ENCODE measurements at places on chromosomes 4 and X. TPM values are rescaled to one million over a fixed set of nuclear protein-coding genes. Genes with fewer than 3 reads are reported as not detected.
A peak's percentile ranks its signal among the peaks of the same experiment; 100 is the strongest.

DNA sequence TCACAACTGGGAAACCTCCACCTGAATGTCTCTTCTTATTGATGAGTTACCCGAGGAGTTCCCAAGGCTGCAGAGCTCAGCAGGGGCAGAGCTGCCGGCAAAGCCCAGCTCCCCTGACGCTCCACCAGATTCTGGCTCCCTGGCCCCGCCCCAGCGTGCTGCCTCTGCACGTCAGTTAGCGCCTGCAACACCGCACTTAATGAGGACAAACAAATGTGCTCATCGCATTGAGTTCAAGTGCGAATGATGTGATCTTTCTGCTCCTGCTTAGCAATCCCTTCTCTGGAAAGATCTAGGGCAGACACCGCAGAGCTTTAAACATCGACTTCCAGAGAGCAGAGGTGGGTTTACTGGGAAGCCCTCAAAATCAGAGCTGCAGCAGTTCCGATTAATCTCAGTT is 55.5 kb upstream of the FBXW7 start:
- H3K4me1 ChIP-seq = peaks cover 21% of the 10 kb centered on the region
- H3K4me3 ChIP-seq = peak overlapping the region; percentile 48
- H3K27ac ChIP-seq = peak overlapping the region; percentile 57
- DNase-seq = no peak

DNA sequence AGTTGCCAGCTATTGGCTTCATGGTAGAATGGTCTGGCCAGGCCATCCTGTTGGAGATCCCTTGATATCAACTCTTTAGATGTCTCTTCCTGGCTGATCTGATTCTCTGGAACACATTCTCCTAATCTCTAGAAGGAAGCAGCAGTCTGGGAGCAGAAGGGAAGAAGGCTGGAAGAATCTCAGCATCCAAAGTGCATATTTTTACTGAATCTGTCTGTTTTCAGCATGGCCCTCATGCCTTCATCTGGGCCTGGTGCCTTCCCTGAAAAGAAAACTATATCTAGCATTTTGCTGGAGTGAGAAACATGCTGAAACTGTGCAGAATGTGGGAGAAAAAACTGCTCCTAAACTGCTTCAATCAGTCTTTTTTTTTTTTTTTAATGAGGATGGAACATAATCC is 148.7 kb downstream of the REPS2 start:
- H3K36me3 ChIP-seq = no peaks in the 10 kb centered on the region
- peaks cover 25% of the 10 kb centered on the region for H3K27me3 ChIP-seq
- H3K27ac ChIP-seq = no peak overlapping the region
- no peak for DNase-seq
- H3K4me3 ChIP-seq = no peak overlapping the region

GRCh38 chr4:114659386-114660008 is 60.9 kb downstream of the UGT8 start:
- H3K27me3 ChIP-seq = peaks cover 52% of the 10 kb centered on the region
- H3K4me3 ChIP-seq = no peak overlapping the region
- H3K4me1 ChIP-seq = no peaks in the 10 kb centered on the region

DNA sequence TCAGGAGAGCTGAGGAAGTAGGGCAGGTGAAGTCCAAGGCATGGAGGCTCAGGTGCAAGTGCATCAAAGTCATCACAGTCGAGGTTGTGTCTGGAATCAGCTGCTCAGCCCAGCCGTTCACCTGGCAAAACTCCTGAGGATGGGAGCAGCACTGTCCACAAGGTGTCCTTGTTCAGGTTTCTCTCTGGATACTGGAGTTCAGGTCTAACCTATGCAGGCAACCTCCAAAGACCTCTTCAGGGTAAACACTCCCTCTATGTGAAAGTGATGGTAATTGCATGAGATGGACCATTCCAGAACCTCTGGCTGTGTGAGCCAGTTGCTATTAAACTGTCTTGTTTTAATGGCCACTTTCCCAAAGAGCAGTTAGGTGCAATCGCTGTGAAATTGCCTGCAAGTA is 120.2 kb upstream of the PSAPL1 start:
- no peak overlapping the region for H3K4me3 ChIP-seq
- peaks cover 8% of the 10 kb centered on the region for H3K4me1 ChIP-seq
- H3K27ac ChIP-seq = no peak overlapping the region
- H3K36me3 ChIP-seq = peaks cover 10% of the 10 kb centered on the region

DNA sequence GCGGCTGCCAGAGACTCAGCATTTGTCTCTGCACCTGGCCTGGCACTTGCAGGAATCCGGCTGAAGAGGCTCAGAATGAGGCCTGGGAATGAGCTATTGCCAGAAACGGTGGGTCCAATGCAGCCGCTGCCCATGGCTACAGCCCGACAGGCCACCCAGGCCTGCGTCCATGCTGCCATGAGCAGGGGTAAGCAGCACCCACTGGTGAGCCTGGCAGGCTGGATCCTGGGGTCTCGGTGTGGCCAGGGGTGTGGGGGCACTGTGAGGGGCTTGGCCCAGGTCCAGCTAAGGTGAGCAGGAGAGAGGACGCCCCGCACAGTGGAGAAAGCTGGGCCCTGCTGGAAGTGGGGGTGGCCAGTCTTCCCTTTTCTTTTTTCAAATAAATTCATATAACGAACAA is 60.3 kb upstream of the MXD4 start:
- no peak for DNase-seq
- H3K4me3 ChIP-seq = no peak overlapping the region
- no peaks in the 10 kb centered on the region for H3K27me3 ChIP-seq
- H3K36me3 ChIP-seq = peaks cover 3% of the 10 kb centered on the region

GRCh38 chr4:39883646-39884045 is 94.1 kb downstream of the PDS5A start:
- no peaks in the 10 kb centered on the region for H3K4me1 ChIP-seq
- DNase-seq = no peak
- peak overlapping the region; percentile 65 for H3K27ac ChIP-seq
- H3K27me3 ChIP-seq = no peaks in the 10 kb centered on the region
- peaks cover 37% of the 10 kb centered on the region for H3K36me3 ChIP-seq
- no peak overlapping the region for H3K4me3 ChIP-seq

DNA sequence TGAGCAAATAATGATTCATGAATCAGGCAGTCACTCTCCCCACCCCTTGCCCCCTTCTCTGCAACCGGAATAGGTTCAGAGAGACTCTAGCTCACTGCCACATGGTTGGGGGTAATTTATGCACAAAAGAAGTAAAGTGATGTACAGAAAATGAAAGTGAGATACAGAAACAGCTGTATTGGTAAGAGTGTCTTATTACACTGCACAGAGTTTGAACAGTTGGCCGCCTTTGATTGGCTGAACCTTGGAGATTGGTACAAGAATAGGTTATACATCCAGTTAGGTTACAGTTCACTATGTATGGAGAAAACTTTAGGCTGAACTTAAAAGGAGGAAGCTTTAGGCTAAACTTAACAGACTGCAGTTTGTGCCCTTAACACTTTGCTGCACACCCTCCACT is 34.6 kb upstream of the DIAPH2 start:
- H3K4me1 ChIP-seq = no peaks in the 10 kb centered on the region
- H3K27ac ChIP-seq = no peak overlapping the region
- no peaks in the 10 kb centered on the region for H3K36me3 ChIP-seq
- no peak for DNase-seq

DNA sequence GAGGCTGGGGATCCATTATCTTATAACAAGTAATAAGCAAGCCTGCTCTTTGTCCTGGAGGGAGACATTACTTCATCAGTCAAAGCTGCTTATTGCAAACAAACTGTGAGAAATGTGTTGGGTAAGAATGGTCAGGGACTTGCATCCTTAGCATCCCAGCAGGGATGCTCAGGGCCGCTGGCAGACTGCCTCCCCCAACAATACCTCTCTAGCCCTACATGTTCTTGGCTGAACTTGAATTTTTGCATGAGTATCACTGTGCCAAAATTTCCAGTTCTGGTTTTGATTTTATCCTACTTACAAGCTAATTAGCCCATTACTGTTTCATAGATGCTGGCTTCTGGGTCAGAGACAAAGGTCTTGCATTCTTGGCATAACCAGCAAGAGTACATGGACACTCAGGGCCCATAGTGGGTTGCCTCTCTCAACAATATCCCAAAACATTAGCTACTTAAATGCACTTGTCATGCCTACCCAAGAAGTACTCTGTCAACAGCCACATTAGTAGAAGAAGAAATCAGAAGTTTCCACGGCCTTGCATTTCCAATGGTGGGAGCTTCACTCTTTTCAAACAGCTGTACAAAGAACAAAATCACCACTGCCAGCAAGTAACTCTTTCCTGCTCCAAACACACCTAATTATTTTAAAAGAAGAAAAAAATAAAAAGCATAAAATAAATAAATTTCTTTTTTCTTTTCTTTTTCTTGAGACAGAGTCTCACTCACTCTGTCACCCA is 41.9 kb upstream of the NEUROG2 start:
- no peak overlapping the region for H3K27ac ChIP-seq
- peaks cover 3% of the 10 kb centered on the region for H3K4me1 ChIP-seq
- no peaks in the 10 kb centered on the region for H3K27me3 ChIP-seq
- peaks cover 1% of the 10 kb centered on the region for H3K36me3 ChIP-seq
- DNase-seq = no peak

DNA sequence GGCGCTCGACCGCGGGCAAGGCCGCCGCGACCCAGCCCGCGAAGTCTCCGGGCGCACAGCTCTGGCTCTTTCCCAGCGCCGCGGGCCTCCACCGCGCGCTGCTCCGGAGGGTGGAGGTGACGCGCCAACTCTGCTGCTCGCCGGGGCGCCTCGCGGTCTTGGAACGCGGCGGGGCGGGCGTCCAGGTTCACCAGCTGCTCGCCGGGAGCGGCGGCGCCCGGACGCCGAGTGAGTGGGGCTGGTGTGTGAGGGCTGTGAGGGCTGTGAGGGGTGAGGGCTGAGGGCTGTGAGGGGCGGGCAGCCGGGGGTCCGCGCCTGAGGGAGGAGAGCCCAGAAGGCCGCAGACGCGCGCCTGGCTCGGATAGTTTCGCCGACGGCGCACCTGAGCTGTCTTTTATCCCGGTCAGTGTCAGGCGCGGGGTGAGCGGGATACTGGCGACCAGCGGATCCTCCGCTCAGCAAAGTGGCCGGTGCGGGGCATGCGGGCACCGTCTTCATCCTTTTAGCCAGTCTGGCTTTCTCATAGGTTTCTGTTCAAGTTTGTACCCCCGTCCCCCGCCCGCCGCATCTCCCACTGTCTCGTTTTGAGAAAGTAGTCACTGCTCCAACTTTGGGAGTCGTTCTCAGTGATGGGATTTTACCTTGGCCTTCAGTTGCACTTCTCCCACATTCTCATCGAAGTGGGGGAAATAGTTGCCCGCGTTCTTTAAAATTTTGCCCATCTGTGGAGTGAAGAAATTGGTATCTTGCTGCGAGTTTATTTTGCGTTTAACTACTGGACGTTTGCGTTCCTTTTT is 586 bp downstream of the HERC5 start:
- peaks cover 21% of the 10 kb centered on the region for H3K27me3 ChIP-seq
- H3K36me3 ChIP-seq = peaks cover 1% of the 10 kb centered on the region
- H3K4me3 ChIP-seq = peak overlapping the region; percentile 91
- no peak overlapping the region for H3K27ac ChIP-seq

DNA sequence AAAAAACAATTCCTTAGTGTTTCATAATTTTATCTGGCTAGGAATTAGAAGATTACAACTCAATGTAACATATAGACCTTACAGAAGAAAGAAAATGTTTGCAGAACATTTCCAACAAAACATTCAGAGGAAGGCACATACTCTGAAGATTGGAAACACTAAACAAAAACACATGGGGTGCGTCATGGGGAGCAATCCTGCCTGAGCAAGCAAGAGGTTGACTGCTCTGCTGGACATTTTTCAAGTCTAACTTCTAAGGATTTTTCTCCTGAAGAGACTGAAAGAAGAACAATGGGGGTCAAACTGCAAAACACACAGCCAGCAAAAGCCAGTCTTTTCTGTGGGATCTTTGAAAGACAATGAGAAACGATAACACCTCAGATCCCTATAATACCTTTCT is 182.8 kb downstream of the GUCY2F start:
- DNase-seq = no peak
- H3K27me3 ChIP-seq = peaks cover 4% of the 10 kb centered on the region
- H3K36me3 ChIP-seq = no peaks in the 10 kb centered on the region
- H3K4me1 ChIP-seq = peaks cover 3% of the 10 kb centered on the region

DNA sequence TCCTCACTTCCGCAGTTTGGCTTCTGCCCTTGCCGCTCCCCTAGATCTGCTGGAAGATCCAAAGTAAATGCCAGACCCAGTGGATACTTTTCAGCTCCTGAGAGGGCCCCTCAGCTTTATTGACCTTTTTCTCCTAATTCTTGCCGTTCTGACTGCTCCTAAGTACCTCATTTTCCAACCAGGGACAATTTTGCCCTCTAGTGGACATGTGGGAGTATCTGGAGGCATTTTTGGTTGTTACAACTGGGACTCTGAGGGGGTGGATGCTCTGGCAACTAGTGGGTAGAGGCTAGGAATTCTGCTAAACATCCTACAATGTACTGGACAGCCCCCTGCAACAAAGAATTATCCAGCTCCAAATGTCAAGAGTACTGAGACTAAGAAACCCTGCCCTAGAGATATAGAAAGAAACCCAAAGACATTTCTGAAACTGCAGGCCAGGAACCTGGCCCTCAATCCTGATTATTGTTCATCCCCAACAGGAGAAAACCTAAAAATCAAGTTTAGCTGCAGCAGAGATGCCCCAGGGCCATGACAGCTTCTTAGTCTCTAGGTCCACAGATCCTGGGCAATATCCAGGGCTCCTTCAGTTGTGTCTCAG is 3.4 kb downstream of the TEX13B start:
- H3K27ac ChIP-seq = no peak overlapping the region
- no peaks in the 10 kb centered on the region for H3K36me3 ChIP-seq

GRCh38 chr4:143341186-143341755 is 4.6 kb downstream of the GAB1 start:
- H3K36me3 ChIP-seq = no peaks in the 10 kb centered on the region
- H3K4me1 ChIP-seq = peaks cover 66% of the 10 kb centered on the region
- no peak overlapping the region for H3K4me3 ChIP-seq
- H3K27me3 ChIP-seq = no peaks in the 10 kb centered on the region
- DNase-seq = no peak

- peaks cover 16% of the 10 kb centered on the region for H3K4me1 ChIP-seq
- H3K4me3 ChIP-seq = peak within 1 kb of the TSS; percentile 84
- H3K27ac ChIP-seq = peak within 1 kb of the TSS; percentile 62
- H3K36me3 ChIP-seq = no peaks in the 10 kb centered on the region
- H3K27me3 ChIP-seq = no peaks in the 10 kb centered on the region
- DNase-seq = no peak
Measured at GRCh38 chrX:135985157-135985972, at the start of gene SLC9A6. TSS of gene SLC9A6 (plus strand) at chrX:135985435. CDS start at chrX:135985659, 224 bp downstream.

DNA sequence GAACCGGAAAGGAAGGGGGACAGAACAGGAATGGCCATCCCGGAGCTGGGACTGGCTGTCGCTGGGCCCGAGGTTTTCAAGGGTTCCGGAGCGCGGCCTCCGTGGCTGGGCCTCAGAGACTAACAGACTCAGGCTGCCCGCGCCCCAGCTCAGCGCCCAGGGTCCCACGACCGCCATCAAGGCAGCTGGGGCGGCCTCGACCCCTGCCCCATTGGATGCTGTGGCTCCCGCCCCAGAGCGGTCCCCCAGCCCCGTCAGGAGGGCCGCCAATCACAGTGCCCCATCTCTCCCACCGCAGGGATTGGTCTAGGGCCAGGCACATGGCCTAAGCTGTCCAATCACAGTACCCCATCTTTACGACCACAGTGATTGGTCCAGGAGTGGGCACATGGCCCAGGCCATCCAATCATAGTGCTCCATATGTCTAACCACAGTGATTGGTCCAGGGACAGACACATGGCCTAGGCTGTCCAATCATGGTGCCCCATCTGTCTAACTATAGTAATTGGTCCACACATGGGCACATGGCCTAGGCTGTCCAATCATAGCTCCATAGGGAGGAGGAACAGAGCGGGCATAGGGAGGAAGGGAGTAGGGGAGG is 105.3 kb upstream of the NKX1-1 start:
- peak; percentile 79 for DNase-seq
- no peak overlapping the region for H3K27ac ChIP-seq
- no peak overlapping the region for H3K4me3 ChIP-seq
- H3K36me3 ChIP-seq = no peaks in the 10 kb centered on the region

The NONO gene
- total RNA-seq = 341 TPM

The UGDH gene
- total RNA-seq = 207 TPM

The FHDC1 gene
- 8.9 TPM for total RNA-seq

The TMEM271 gene
- not detected for total RNA-seq

The LAP3 gene
- 43.7 TPM for total RNA-seq

The TLL1 gene
- total RNA-seq = 2.1 TPM

The IBSP gene
- 0.95 TPM for total RNA-seq

The UGT2B7 gene
- total RNA-seq = 6.5 TPM
